ENCODE measurements at places on chromosomes 12 and 14.

GRCh38 chr14:79369359-79370332, 841.7 kb downstream of the DIO2 start:
- DNase-seq, result no peak

DNA sequence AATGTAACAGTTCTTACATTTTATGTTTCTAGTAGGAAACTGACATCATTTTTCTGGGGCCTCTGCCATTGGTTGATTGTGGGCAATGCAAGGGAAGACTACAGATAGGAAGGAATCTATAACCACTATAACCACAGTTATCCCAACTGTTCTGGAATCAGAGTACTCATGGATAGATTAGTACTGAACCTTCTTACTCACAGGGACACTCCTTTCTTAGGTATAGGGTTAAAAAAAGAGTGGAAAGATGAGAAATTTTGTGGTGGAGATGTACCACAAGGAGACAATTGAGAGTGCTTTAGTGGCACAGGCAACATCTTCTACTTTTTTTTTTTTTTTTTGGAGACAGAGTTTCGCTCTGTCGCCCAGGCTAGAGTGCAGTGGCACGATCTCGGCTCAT, 21.0 kb downstream of the TMEM116 start:
- no peak for DNase-seq

DNA sequence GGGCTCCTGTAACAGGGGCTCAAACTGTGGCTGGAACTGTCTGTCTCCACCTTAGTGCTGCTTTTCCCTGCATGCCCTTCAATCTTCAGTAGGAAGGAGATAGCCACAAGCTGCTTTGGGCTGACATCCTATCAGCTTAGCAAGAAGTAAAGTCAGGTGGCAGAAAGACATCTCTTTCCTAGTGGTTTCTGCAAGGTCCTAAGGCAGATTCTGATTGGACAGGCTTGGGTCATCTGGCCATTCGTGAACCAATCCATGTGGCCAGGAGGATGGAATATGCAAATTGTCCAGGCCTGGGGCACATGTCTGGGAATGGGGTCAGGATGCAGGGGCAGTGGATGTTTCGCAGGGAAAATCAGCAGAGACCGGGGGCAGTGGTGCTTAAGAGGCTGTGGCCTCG, 5.2 kb downstream of the RITA1 start:
- no peak for DNase-seq

GRCh38 chr12:67483871-67484554, 164.5 kb upstream of the DYRK2 start:
- no peak for DNase-seq

- DNase-seq, result peak; percentile 69
Measured at GRCh38 chr14:50083467-50084337, 32.7 kb downstream of the VCPKMT start.

DNA sequence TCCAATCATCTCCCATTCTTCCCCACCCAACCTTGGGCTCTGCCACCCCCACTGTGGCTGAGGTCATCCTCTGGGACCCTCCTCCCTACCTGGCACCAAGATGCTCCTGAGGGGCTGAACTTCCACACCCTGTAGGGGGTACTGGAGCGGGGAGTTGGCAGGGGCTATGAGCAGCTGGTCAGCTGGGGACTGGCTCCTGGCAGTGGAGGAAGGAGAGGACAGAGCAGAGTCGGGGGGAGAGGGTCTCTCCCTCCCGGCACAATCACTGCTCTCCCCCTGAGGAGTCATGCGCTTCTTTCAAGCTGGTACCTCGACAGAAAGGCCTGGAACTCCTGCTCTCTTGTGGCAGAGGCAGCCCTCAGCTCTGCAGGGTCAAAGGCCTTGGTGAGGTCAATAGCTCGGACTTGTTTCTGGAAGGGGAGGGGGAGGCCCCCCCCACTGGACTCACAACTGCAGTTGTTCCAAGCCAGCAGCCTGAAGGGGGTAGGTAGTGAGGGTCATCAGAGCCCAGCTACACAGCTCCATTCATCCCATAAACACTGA, 2.0 kb downstream of the B4GALNT1 start:
- no peak for DNase-seq

- DNase-seq, result no peak
Measured at GRCh38 chr12:23204933-23205778, 580.2 kb downstream of the ETNK1 start.

- DNase-seq, result no peak
Measured at GRCh38 chr12:109099431-109100020, 2.1 kb downstream of the UNG start.

DNA sequence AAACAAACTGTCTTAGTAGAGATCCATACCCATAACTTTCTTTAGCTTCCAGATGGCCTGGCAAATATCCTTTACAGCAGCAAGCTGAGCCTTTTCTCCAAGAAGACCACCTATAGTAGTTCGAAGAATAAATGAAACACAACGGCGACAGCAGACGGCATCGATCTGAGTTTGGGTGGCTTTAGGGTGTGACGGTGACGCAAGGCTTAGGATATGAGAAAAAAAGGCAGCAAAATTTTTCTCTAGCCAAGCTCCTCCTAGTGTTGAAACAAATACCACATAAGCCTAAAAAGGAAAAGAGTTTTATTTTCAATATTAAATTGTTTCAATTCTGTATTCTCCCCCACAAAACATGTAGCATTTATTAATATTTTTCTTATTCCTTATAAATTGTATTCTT, 33.3 kb downstream of the HEATR5A start:
- DNase-seq, result no peak

- DNase-seq, result no peak
Measured at GRCh38 chr12:27324530-27324929, 8.1 kb upstream of the BMAL2 start.

- DNase-seq, result no peak
Measured at GRCh38 chr14:99383472-99384449, 96.9 kb downstream of the SETD3 start.

GRCh38 chr12:98911396-98911795, 266.3 kb downstream of the APAF1 start:
- no peak for DNase-seq

DNA sequence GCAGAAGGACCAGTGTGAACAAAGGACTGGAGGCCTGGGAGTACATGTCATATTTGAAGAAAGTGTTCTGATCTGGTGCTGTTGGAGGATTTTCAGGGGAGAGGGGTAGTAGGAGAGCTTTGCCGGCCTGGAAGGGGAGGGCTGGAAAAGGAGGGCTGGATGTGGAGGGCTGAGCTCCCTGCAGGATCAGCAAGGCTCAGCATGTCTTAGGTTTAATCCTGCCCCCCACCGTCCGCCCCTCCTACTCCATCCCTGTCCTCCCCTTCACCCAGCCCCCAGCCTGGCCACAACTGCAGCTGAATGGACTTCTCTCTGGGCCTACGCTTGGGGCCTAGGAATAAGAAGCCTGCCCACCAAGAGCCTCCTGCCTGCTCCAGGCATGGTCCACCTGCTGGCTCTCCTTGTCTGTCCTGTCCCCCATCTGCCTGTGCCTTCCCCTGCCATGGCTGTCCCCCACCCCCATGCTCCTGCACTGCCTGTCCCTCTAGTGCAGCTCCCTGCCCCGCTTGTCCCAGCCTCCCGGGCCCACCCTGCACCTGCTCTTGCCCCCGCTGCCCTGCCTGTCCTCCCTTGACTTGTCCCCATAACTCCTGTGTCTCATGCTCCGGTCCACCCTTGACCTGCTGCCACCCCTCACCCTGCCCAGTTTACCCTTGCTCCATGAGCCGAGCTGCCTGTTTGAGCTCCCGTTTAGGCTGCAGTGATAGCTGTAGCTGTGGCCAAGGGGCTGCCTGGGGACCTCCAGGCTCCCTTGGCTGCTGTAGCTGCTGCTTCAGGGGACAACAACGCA, 9.8 kb upstream of the RARG start:
- DNase-seq, result no peak

DNA sequence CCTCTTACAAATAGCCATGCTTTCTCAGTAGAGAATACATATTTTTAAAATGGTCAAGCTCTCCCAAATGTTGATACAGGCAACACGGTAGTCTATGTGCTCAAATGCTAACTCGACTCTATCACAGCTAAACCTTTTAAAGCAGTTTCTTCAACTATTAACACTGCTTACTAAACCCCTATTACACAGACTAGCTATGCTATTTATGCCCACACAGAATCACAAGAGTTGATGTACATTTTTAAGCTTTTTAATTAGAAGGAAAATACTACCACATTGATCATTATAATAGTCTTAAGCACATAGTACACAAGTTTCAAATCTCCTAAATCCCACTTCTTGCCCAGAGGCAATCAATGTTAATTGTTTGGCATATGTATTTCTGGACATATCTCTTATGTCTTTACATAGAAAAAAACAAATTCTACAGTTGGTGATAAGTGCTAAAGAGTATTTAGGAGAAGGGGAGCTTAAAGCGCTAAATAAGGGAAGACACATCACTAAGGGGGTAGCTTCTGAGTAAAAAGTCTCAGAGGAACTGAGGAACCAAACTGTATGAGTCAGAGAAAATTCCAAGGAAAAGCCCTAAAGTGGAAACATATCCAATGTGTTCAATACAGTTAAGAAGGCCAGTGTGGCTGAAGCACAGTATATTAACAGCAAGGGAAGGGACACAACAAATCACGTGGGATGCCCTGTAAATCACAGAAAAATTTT, 13.7 kb downstream of the HNRNPC start:
- no peak for DNase-seq

- no peak for DNase-seq
Measured at GRCh38 chr14:100754020-100754419, 27.3 kb downstream of the DLK1 start.

DNA sequence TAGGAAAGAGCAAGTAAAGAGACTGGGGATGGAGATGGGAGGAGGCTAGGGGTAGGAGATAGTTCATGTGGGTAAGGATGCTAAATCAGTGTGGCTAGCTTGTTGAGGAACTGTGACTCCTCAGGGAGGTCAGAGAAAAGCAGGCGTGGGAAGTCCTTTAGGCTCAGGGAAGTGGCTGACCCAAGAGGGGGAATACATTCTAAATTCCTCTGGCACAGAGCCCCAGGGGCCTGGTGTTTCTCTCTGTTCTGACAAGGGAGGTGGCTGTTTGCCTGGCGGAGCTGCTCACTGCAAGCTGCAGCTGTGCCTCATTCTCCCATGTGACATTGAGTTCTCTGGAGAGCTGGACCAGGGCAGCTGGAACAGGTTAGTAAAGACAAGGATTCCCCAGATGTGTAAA, 152.2 kb upstream of the SLC38A2 start:
- no peak for DNase-seq

- no peak for DNase-seq
Measured at GRCh38 chr12:92945659-92946220, 16.6 kb upstream of the EEA1 start.

DNA sequence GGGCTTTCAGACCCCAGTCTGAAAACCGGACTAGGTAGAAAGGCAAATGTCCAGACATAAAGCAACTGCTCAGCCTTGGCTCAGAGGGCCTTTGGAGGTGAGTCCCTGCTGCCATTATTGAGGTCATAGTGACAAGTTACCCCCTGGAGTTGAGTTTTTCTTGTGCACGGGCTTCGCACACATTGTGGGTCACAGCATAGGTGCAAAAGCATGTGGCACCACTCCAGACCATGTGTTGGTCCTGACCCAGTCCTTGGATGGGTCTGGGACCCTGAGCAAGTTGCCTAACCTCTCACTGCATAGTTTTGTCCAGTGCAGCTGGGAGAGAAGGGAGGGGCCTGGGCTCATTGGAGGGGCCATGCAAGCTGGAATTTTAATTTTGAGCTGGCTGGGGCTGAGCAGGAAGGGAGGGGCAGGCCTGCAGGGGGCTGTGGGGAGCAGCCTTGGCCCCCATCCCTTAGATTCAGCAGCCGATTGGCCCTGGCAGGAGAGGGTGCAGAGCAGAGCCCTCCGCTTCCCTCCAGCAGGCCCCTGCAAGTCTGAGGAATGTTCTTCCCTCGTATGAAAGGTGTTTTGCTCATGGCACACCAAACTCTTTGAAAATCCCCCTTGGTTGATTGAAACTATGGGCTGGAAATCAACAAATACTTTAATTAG, 4.2 kb upstream of the KRT5 start:
- DNase-seq, result no peak
